Dorsolateral prefrontal cortex (tissue), 122 donors: ENCODE measurements at places on chromosomes 1 and 21. TPM values are rescaled to one million over a fixed set of nuclear protein-coding genes. Genes with fewer than 3 reads are reported as not detected.

Gene KIF14
- 0.10 TPM for total RNA-seq

Gene DISC1
- 12.2 TPM for total RNA-seq

Gene LEFTY1
- total RNA-seq = 1.2 TPM

Gene ATF3
- total RNA-seq = 6.0 TPM

Gene CLCA1
- total RNA-seq = not detected

Gene KRTAP13-2
- total RNA-seq = not detected

Gene KLF17
- not detected for total RNA-seq

Gene CFAP141
- total RNA-seq = not detected

Gene WNT2B
- 8.0 TPM for total RNA-seq

Gene TNFSF18
- total RNA-seq = 1.6 TPM

Gene LENEP
- total RNA-seq = not detected

Gene HSD3B1
- not detected for total RNA-seq

Gene CSRP1
- total RNA-seq = 600 TPM

Gene LYST
- total RNA-seq = 69.1 TPM

Gene OSCP1
- total RNA-seq = 17.0 TPM

Gene TTC22
- total RNA-seq = 0.94 TPM

Gene MRPL9
- total RNA-seq = 57.4 TPM

Gene KRTAP19-1
- total RNA-seq = not detected

Gene KIRREL1
- total RNA-seq = 4.5 TPM

Gene MRPL24
- 51.8 TPM for total RNA-seq

Gene CACHD1
- total RNA-seq = 15.3 TPM

Gene KLHDC8A
- total RNA-seq = 6.7 TPM

Gene SPSB1
- total RNA-seq = 13.6 TPM

Gene LRRC42
- 12.5 TPM for total RNA-seq

Gene CFHR1
- not detected for total RNA-seq

Gene SEC16B
- 19.8 TPM for total RNA-seq

Gene LAX1
- total RNA-seq = not detected

Gene BTBD19
- 6.9 TPM for total RNA-seq

Gene PGBD5
- 108 TPM for total RNA-seq

Gene POLR3GL
- total RNA-seq = 15.2 TPM

Gene ETV3L
- total RNA-seq = not detected

Gene CLIC6
- total RNA-seq = 0.17 TPM

Gene VTCN1
- not detected for total RNA-seq

Gene ERG
- total RNA-seq = 8.2 TPM

Gene KPRP
- not detected for total RNA-seq

Gene CLCA4
- 10.9 TPM for total RNA-seq

Gene SFT2D2
- 28.9 TPM for total RNA-seq

Gene PCAT6
- total RNA-seq = 4.0 TPM

Gene KRTAP12-2
- not detected for total RNA-seq

Gene ST3GAL3
- total RNA-seq = 59.7 TPM

Gene NKAIN1
- total RNA-seq = 18.7 TPM

Gene S100A3
- total RNA-seq = 0.98 TPM

Gene MAP3K21
- 9.8 TPM for total RNA-seq

Gene FCRL2
- not detected for total RNA-seq

Gene PLXNA2
- 91.2 TPM for total RNA-seq

Gene C1orf216
- total RNA-seq = 45.7 TPM

Gene COL9A2
- 59.5 TPM for total RNA-seq

Gene SLC44A3
- 17.3 TPM for total RNA-seq

Gene FOXD3
- not detected for total RNA-seq

Gene FNDC5
- total RNA-seq = 32.7 TPM

Gene PCP4L1
- 24.6 TPM for total RNA-seq
